CD4-positive, alpha-beta T cell treated with Interleukin-12 subunit alpha and Interleukin-12 subunit beta, for 1 hour (primary cell): ENCODE measurements at places on chromosomes 5 and 9.

- DNase-seq: no peak
Observed at GRCh38 chr5:160976181-160976580, 124.2 kb upstream of the ATP10B start.

DNA sequence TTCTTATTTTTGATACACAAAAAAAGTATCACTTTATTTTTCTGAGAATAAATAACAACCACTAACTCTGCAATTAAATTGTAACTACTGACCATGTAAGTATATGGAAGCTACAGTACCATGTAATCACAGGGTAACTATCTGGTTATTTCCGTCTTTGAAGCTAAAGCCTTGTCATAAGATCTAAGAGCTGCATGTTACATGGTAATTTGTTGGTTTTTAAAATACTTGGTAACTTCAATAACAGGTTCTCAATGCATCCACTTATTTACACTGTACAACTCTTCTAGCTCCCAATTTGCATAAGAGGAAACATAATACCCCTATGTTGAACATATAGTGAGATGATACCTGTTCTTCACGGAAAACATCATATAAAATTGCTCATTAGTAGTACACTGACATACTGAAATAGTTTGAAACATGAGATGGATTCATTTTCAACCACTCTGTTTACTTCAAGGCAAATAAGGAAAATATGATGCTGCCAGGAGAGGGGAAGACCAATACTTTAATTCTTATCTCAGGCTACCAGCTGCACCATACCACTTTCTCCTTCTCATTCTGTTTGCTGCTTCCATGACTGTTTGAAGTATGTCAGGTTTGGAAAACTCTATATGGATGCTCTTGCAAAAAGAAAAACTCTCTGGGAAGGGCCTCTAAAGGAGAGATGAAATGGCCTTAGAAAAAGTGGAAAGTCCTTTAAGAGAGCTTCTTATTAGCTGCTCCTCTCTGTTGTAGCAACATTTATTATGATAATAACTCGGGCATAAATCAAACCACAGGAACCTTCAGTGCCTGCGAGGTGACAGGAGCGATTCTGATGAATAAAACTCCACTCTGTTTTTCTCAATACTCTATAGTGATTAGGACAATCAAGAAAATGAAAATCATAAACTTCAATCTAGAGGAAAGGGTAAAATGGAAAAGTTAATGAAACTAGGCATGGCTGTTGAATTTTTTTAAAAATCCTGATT is 150.2 kb downstream of the KIAA0825 start:
- no peak for DNase-seq

- DNase-seq: no peak
Observed at GRCh38 chr5:172692451-172692850, 51.4 kb downstream of the NEURL1B start.

DNA sequence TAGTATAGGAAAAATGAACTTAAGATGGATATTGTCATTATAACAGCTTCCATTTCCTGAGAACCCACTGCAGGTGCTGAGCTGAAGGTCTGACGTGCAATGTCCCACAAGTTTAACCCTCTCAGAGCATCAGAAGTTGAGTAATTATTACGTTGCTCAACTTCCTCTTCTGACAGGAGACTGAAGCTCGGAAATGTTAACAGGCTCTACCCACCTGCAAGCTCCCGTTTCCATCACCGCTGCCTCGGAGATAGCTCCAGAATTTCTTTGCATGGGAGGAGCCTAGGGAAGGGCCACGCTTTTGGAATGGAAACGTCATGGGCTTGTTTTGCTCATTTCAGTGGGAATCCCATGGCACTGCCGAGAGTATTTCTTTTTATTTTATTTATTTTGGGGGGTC is 1.0 kb upstream of the NTMT1 start:
- peak; percentile 45 for DNase-seq

DNA sequence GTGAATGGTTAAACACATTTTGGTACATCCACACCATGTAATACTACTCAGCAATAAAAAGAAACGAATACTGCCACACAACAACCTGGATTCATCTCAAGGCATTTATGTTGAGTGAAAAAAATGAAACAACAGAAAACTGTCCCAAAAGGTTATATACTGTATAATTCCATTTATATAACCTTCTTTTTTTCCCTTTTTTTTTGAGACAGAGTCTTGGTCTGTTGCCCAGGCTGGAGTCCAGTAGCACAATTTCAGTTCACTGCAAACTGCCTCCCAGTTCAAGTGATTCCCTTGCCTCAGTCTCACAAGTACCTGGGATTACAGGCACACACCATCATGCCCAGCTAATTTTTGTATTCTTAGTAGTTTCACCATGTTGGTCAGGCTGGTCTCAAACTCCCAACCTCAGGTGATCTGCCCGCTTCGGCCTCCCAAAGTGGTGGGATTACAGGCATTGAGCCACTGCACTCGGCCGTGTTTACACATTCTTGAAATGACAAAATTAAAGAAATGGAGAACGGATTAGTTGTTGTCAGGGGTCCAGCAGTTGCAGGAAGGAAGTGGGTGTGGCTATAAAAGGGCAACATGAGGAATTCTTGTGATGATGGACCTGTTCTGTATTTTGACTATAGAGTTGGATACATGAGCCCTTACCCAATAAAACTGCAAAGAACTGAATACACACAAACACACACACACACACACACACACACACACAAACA is 17.4 kb downstream of the PPP6C start:
- no peak for DNase-seq

DNA sequence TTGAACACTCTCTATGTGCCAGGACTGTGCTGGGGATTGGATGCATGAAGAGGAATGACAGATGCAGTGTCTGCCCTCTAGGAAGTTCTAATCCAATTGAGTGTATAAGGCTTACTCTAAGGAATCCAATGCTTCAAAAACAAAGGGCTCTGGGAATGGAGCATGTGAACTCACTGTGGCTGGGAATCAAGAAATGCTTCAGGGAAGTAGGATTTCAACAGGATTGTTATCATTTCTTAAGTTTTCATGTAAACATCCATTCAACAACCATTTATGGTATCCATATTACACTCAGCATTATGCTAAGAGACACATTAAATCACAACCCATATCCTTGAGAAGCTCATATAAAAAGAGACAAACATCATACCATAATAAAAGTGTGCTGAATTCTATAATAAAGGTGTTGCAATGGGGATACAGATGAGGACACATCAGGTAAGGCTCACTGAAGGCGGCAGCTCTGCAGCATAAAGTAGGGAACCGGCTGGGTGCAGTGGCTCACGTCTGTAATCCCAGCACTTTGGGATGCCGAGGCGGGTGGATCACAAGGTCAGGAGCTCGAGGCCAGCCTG is 11.3 kb downstream of the SIL1 start:
- DNase-seq: no peak

DNA sequence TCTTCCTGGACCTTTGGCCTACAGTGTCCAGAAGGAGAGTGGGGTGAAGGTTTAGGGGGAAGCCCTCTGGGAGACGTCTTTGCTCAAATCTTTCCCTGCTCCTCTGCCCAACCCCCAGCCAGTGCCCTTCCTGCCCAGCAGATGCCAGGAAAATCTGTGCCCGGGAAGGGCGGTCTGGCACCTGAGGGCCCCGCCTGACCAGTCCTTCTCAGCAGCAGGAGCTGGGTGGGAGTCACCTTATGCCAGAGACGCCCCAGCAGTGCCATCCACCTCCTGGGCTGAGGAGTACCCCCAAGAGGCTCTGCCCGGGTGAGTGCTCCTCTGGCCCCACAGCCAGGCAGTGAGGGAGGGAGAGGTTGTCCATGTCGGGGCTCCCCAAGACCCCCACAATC is 14.9 kb upstream of the CERCAM start:
- no peak for DNase-seq

GRCh38 chr5:59596586-59597350 is 296.8 kb downstream of the PDE4D start:
- DNase-seq: no peak

GRCh38 chr5:80590766-80591165 is 20.7 kb upstream of the ANKRD34B start:
- no peak for DNase-seq

- DNase-seq: no peak
Observed at GRCh38 chr5:145984072-145984471, 47.7 kb downstream of the SH3RF2 start.

DNA sequence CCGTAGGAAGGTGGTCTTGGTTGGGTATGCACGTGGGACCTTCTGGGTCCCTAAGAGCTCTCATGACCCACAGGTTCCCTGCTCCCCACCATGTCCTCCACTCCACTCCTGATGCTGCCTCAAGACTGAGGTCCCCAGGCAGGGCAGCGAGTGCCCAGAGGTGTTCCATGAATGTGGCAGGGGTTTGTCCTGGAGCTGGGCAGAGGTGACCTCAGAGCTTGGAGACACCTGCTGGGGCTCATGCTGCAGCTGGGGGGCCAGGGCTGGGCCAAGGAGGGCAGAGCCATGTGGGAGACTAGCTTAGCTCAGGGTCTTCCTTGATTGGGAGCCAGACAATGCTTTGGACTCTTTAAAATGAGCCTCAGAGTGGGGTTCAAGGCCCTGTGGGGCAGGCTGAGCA is 74.0 kb upstream of the PITX1 start:
- no peak for DNase-seq

GRCh38 chr9:117164512-117164911 is 250.3 kb downstream of the ASTN2 start:
- no peak for DNase-seq

DNA sequence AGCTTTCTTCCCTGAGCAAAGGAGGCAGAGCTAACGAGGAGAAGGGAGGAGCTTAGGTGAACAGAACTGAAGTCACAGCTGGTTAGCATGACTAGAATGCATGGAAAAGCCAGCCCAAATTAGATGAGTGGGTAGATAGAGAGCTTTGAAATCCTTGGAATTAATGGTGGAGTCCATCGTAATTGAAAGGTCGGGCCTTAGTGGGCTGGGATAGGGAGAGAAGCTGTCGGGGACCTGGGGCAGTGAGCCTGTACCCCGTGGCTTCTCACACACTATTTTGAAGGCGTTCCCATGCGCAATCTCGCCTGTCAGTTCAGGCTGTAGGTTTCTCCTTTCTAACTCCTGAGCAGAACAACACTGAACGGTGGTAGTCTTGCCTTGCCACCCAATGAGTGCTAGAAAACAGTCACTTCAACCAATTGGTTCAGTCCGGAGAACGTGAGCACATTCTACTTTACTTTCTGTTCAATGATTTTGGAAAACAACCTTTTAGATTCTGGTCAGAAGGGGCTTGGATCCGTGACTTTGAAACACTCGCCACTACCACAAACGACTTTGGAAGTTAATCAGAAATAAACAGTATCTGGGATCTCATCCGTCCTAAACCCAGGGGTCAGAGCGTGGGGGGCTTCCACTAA is 655 bp upstream of the RAI14 start:
- peak; percentile 31 for DNase-seq

- DNase-seq: no peak
Observed at GRCh38 chr5:83844449-83845068, 123.9 kb upstream of the HAPLN1 start.

GRCh38 chr9:73137914-73138313 is 13.8 kb upstream of the ANXA1 start:
- no peak for DNase-seq

DNA sequence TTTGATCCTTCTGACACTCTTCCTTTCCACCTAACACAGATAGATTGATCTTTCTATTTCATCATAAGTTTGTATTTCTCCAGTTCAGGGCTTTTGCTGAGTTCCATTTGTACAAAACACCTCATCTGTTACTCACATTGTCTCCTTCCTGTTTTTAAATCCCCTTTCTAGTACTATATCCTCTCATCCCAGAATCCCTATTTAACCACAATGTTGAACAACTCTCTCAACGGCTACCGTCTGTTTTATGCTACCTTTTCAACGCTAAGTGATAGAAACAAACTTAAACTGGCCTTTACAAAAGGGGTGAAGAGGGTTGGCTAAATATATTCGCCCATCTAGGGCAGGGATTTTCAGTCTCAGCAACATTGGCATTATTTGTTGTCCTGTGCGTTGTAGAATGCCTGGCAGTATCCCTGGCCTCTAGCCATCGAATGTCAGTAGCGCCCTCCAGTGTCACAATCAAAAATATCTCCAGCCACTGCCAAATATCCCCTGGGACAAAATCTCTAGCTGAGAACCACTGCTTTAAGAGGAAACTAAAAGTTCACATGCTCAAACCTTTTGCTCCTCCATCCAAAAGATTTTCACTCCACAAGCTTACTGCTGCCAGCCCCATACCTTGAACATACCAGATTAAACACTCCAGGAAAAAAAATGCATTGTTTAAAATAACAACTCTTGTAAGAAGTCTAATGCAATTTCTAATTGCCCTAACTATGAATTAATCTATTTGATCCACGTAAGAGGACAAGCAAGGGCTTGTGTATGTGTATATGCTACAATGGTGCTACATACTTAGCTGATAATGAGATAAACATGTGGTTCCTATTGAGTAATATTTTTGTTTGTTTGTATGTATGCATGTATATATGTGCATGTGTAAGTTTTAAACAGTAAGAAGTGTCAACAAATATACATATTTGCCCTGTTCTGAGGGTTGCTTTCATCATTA is 344.0 kb downstream of the PTPRD start:
- DNase-seq: no peak

GRCh38 chr5:127406326-127407121 is 110.9 kb upstream of the PRRC1 start:
- no peak for DNase-seq

GRCh38 chr5:129078660-129079059 is 15.9 kb upstream of the ISOC1 start:
- DNase-seq: no peak

DNA sequence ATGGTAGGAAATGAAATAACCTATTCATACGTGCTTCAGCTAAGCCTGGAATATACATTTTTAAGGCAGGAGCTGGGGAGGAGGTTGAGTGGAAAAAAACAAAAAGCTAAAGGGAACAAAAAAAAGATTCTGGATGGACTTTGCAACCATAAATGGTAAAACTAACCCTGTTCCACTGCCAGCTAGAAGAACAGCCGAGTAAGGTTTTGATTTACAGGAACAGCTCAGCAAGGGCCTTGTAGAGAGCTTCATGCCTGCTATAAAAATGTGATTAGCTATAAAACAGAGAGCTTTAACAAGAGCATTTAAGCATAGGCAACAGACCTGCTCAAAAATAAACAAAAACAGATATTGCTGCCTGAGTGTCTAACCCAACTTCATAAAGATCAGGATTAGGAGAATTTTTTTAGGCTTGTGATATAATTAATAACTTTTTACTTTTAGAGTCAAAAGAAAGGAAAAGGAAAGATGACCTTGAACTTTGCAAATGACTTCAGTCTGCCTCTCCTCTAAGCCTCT is 194.8 kb downstream of the FBXL7 start:
- no peak for DNase-seq

DNA sequence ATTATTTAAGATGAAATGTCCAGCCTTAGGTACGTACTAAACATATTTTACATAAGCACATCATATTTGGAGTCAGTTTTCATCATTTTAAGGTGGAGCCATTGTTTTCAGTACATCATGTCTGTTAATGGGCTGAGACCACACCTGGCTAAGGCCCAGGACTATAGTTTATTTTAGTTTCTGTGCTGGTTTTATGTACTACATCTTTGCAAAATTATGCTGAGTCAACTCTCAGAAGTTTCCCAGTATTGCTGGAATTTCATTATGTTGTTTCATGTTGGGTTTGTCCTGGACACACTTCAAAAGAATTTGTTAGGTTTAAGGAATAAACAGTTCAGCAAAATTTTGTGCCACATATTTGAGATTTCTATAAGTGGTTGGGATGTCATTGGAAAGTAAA is 171.2 kb downstream of the CCDC171 start:
- no peak for DNase-seq

- no peak for DNase-seq
Observed at GRCh38 chr9:77848897-77849296, 182.7 kb downstream of the GNAQ start.

GRCh38 chr5:74765929-74766328 is 988 bp downstream of the GFM2 start:
- DNase-seq: no peak
